ENCODE measurements at places on chromosomes 6 and 20.

DNA sequence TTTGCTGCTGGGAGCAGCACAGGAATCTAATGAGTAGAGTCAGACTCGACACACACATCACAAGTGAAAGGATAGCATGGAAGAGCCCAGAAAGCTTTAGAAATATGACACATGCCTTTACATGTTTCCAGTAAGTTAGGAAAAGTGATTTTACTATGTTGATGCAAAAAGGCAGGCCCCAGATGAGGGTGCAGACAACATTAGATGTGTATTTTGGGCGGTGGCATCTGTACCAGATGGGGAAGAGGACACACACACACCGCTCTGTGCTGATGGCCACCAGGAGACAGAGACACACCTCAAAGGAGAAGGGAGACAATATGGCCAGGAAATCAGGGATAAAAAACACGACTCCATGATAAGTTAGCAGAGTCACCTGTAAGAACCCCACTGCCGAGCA is 625 bp downstream of the MAS1L start:
- no peak for DNase-seq

DNA sequence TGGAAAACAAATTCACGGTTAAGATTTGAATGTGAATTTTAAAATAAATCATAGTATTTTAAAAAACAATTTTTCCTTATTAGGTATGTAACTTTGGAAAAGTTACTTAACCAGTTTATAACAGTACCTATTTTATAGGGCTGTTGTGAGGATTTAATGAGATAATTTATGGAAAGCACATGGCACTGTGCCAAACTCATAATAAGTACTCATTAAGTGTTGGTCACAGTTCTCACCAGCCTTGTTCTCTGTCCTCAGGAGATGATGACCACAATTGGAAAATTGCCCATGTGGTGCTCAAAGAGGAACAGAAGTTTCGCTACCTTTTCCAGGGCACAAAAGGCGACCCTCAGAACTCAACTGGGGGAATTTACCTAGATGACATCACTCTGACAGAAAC is 39.6 kb downstream of the MEP1A start:
- no peak for DNase-seq

GRCh38 chr6:82331031-82331773 is 32.4 kb upstream of the TPBG start:
- DNase-seq: no peak

DNA sequence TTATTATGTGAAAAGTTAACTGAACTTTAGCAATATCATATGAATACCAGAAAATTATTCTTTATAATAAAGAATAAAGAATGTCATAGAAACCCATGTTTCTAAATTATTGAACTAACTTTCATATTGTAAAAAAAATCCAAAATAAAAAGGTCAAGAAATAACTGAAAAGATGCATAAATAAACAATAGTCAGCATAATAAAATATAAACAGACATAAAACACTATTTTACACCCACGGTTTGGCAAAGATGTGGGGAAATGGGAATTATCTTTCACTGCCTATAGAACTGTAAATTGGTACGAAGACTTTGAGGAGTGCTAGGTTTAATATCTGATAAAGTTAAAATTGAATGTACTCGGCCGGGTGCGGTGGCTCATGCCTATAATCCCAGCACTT is 34.7 kb upstream of the CTAGE9 start:
- DNase-seq: no peak

DNA sequence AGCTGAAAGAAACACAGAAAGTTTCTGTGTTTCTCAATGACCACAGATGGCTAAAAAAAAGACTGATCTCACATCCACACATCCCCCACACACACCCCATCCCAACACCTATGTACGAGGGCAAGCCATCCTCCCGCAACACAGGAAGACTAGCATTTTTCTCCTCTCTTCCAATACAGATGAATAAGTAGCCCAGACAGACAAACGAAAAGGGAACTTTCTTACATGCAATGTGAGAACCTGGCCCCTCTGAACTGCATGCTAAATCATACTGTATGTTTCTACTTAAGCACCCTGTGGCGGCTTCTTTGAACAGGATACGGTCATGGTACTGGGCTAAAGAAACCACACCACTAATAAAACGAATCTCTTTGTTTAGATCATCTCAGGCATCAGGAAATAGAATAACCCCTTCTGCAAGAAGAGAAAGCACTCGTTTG is 116.2 kb downstream of the GMDS start:
- DNase-seq: no peak

GRCh38 chr6:141110481-141110880 is 1022.2 kb upstream of the GJE1 start:
- no peak for DNase-seq

DNA sequence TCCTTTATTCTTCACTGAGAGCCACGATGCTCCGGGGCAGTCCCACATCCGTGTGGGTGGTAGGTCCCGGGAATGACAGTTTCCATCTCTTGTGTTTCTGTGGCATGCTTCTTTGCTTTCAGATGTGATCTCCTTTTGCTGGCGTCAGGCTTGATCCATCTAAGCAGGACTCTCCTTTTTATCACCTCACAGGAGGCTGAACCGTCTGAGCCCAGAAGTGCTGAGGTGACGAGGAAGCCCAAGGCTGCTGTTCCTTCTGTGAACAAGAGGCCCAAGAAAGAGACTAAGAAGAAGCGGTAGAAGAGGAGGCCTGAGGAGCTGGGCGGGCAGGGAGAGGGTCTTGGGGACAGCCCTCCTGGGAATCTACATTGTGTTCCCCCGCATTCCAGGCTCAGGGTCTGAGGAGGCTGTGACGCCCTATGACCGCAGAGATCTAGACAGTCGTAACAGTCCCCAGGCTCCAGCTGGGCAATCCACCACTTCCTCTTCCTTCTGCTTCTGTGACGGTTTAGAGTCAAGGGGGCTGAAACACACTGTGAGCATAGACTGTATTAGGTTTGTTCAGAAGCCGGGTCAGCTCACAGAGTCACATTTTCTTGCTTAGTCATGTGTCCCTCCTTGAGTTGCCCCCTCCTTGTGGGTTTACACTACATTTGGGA is 26.8 kb downstream of the MANBAL start:
- peak; percentile 22 for DNase-seq

DNA sequence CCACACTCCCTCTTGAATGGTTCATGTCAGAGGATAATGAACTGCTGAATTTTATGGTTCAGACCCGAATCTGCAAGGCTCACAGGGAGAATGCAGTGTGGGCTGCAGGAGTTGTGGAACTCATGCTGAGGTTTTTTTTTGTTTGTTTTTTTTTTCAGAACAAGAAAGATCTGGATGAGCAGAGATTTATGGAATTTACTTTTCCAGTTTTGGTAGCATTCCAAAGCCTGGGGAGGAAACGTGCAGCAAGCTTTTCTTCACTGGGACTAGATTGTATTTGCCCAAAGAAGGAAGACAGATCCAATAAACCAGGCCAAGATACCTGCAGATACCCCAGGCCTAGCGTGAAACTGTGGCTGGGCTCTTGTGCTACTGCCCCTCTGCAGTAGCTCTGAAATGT is 223.9 kb upstream of the TAB2 start:
- DNase-seq: no peak

DNA sequence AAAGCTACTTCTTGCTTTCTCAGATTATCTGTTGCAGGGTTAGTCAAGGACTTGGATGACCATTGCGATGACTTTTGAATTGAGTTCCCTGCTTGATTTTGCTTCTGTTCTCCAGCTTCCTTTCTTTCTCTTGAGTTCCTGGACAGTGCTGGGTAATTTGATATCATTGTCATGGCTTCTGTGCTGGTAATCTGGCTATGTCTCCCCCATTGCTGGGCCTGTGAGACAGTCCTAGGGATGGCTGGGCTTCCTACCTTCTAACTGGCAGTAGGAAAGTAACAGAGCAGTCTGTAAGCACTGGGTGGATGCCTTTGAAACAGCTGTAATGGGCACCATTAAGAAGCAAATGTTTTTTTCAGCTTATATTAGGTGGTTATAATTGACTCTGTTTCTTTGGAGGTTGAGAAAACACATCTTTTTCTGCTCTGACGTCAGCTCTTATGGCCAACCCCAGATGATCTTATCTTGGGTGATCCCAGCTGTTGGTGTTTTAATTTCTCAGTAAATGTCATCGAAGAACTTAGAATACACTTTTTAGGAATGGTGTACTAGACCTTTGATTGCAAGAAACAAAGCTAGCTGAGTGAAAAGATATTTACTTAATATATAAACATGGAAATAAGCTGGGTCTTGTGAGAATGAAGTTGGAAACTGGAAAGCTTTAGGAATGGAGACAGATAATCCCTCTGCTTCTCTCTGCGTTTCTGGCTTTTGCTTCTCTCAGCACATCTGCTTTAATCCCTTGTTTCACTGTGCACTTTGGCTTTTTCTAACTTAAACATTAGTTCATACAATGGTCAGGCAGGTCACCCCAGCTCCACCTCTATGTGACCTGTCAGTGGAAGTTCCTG is 195.0 kb upstream of the MAN1A1 start:
- no peak for DNase-seq

Data from CD4-positive, alpha-beta T cell treated with Interleukin-6 for 4 hours (primary cell).